Neural crest cell (in vitro differentiated cells): ENCODE measurements at places on chromosomes 4 and X. TPM values are rescaled to one million over a fixed set of nuclear protein-coding genes. Genes with fewer than 3 reads are reported as not detected.

Gene RAB33B
- 6.5 and 7.0 TPM in 2 replicates for total RNA-seq

DNA sequence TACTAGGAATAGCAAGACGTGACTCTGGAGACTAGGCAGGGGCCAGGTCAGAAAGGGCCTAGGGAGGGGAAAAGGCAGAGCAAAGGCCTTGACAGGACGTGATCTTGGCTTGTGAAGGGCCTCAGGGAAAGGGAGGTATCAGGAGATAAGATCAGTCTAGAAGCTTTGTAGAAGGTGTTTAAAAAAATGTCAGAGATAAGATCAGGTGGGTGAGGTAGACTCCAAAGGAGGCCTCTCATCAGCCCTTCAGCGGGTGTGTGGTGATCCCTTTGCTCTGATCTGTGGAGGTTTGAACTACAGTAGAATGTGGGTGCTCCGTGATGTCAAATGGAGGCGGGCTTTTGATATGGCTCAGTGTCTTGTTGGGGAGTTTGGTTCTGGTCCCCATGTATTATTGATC, 78.8 kb upstream of the PRPS1 start:
- H3K27me3 ChIP-seq, result no peaks in the 10 kb centered on the region
- no peak for DNase-seq
- H3K36me3 ChIP-seq, result no peaks in the 10 kb centered on the region

DNA sequence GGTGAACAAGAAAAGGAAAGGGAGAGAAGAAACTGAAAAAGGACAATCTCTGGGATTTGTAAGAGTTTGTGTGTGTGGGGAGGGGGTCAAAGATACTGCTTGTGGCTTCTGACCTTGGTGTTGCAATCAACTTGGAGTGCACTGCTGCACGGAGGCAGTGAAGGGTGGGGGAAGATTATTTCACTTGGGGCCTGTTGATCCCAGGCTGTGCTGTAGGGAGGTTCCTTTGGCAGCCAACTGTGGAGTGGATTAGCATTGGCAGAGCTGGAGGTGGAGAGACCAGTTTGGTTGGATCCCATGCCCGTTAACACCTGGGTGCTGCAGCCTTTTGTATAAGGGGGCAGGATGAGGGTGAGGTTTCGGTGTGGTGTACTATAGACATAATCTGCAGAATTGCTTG, 38.2 kb downstream of the AFF1 start:
- no peaks in the 10 kb centered on the region for H3K27me3 ChIP-seq
- no peak for DNase-seq
- H3K4me1 ChIP-seq, result peaks cover 9% of the 10 kb centered on the region
- no peaks in the 10 kb centered on the region for H3K36me3 ChIP-seq
- H3K27ac ChIP-seq, result no peak overlapping the region
- no peak overlapping the region for H3K4me3 ChIP-seq

Gene SHROOM3
- 36.4 and 40.1 TPM in 2 replicates for total RNA-seq

- peaks cover 3% of the 10 kb centered on the region for H3K27me3 ChIP-seq
- H3K4me1 ChIP-seq, result peaks cover 8% of the 10 kb centered on the region
- no peaks in the 10 kb centered on the region for H3K36me3 ChIP-seq
- H3K4me3 ChIP-seq, result peak overlapping the region; percentile 87
Measured at GRCh38 chrX:19372170-19372546, 28.4 kb downstream of the PDHA1 start.

Gene MMRN1
- 10.7 and 11.7 TPM in 2 replicates for total RNA-seq

DNA sequence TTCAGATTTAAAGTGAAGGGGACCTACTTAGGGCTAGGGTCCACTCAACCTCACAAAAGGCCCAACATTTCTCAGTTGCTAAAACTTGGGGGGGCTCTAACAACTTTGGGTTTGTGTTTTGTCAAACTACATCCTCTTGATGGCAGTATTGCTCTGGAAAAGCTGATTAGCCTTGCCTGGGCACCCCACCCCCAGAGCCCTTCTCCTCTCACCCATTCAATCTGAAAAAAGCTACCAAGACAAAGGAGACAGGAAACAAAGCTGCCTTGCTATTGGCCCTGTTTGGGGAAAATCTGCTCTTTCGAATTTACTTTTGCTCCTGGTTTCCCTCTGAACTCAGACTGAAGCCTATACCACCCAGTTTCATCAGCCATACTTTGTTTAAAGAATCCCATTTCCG, 195.2 kb upstream of the STK26 start:
- DNase-seq, result no peak
- peaks cover 19% of the 10 kb centered on the region for H3K36me3 ChIP-seq
- peak overlapping the region; percentile 73 for H3K4me3 ChIP-seq
- H3K4me1 ChIP-seq, result peaks cover 26% of the 10 kb centered on the region
- no peaks in the 10 kb centered on the region for H3K27me3 ChIP-seq

Gene EREG
- total RNA-seq, result not detected in 2 replicates

Gene JCHAIN
- total RNA-seq, result not detected in 2 replicates

Gene SEPTIN11
- total RNA-seq, result 187 and 192 TPM in 2 replicates

Gene TRPC5OS
- total RNA-seq, result not detected in 2 replicates

Gene MAGEC1
- total RNA-seq, result not detected in 2 replicates

Gene RAB33A
- total RNA-seq, result 16.7 and 18.5 TPM in 2 replicates

DNA sequence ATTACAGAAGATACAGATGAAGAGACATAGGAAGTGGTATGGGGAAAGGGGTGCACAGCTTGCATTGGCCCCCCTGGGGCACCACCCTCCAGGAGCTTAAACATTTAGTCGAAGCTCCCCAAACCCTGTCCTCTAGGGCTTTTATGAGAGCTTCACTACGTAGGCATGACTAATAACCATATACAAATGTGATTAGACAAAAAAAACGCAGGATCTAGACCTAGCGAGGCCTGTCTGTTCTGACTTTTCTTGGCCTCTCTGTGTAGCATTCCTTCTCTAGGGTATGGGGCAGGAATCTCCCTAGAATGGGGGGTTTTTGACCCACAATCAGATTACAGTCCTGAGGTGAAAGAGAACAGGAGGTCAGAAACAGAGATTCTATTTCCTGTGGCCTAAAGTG, 293.7 kb upstream of the GALNTL6 start:
- no peaks in the 10 kb centered on the region for H3K36me3 ChIP-seq
- no peaks in the 10 kb centered on the region for H3K27me3 ChIP-seq
- H3K27ac ChIP-seq, result no peak overlapping the region
- no peaks in the 10 kb centered on the region for H3K4me1 ChIP-seq

Gene SAGE1
- total RNA-seq, result not detected in 2 replicates

Gene SPATA4
- 0.44 TPM in 1 of 2 replicates, not detected in the other for total RNA-seq

DNA sequence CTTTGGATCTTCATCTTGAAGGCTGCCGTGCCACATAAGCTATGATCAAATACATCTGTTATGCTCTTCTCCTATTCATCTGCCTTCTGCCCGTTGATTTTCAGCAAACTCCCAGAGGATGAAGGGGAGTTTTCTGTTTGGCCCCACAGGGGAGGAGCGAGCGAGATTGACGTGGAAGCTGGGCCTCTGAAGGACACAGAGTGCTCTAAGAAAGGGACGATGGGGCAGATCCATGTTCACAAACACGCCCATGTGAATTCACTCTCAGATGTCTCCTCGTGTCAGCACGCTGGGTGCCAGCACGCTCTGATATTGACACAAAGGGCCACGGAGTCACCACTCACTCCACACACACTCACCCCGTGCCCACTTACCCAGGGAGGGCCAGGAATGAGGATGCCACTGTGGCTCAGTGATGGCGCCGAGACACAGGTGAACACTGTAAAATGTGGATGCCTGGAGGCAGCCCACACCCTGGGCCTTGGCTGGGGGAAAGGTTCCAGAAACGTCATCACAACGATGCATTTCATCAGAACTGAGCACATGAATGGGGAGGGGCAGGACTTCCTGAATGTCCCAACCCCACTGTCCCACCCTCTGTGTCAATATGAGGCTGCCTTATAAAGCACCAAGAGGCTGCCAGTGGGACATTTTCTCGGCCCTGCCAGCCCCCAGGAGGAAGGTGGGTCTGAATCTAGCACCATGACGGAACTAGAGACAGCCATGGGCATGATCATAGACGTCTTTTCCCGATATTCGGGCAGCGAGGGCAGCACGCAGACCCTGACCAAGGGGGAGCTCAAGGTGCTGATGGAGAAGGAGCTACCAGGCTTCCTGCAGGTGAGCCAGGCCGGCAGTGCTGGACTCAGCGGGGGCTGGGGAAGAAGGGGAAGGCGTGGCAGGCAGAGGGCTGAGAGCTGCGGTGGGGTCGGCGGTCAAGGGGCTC, at the start of gene S100P:
S100P (plus strand) TSS at position 648 of the 946 bp plus-strand sequence; CDS start at position 703, 55 bp downstream.
- DNase-seq, result no peak
- H3K36me3 ChIP-seq, result peaks cover 4% of the 10 kb centered on the region
- H3K4me1 ChIP-seq, result peaks cover 33% of the 10 kb centered on the region
- no peaks in the 10 kb centered on the region for H3K27me3 ChIP-seq
- H3K27ac ChIP-seq, result peak within 1 kb of the TSS; percentile 87

GRCh38 chr4:165136529-165136928, 23.9 kb upstream of the TMEM192 start:
- H3K4me1 ChIP-seq, result no peaks in the 10 kb centered on the region
- H3K27me3 ChIP-seq, result no peaks in the 10 kb centered on the region
- H3K27ac ChIP-seq, result no peak overlapping the region
- no peak for DNase-seq

Gene SPANXN3
- total RNA-seq, result not detected in 2 replicates

DNA sequence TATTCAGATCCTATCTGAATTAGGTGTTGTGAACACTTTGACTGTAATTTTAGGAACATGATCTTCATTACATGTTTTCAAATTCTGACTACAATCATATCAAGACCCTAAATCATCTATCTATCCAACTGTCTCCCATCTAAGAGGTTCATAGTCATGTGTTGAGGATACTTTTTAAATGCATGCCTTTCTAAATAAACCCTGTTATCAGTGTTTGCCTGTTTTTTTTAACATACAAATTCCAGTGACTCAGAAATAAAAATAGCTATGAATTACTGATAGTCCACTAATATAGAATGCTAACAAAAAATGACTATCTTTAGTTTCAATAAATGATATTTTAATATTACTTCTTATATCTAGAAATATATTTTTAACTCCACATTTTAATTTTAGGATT, 8.0 kb downstream of the RAB28 start:
- H3K36me3 ChIP-seq, result peaks cover 3% of the 10 kb centered on the region
- H3K4me3 ChIP-seq, result no peak overlapping the region
- peaks cover 6% of the 10 kb centered on the region for H3K4me1 ChIP-seq
- DNase-seq, result no peak
- no peak overlapping the region for H3K27ac ChIP-seq

Gene C4orf50
- total RNA-seq, result 0.02 TPM in 2 replicates

GRCh38 chrX:133440081-133440796, 24.9 kb upstream of the GPC4 start:
- DNase-seq, result no peak
- no peaks in the 10 kb centered on the region for H3K36me3 ChIP-seq
- no peak overlapping the region for H3K27ac ChIP-seq
- H3K4me1 ChIP-seq, result peaks cover 52% of the 10 kb centered on the region
- H3K4me3 ChIP-seq, result no peak overlapping the region
- H3K27me3 ChIP-seq, result no peaks in the 10 kb centered on the region

- no peak overlapping the region for H3K4me3 ChIP-seq
- DNase-seq, result no peak
- H3K27ac ChIP-seq, result no peak overlapping the region
- H3K36me3 ChIP-seq, result no peaks in the 10 kb centered on the region
- peaks cover 4% of the 10 kb centered on the region for H3K4me1 ChIP-seq
- H3K27me3 ChIP-seq, result no peaks in the 10 kb centered on the region
Measured at GRCh38 chrX:46793386-46794143, 34.6 kb upstream of the SLC9A7 start.

Gene ADGRA3
- total RNA-seq, result 73.8 and 76.0 TPM in 2 replicates

Gene GPM6B
- 119 and 129 TPM in 2 replicates for total RNA-seq

- no peak overlapping the region for H3K27ac ChIP-seq
- no peak overlapping the region for H3K4me3 ChIP-seq
- peaks cover 24% of the 10 kb centered on the region for H3K4me1 ChIP-seq
- H3K27me3 ChIP-seq, result no peaks in the 10 kb centered on the region
Measured at GRCh38 chr4:13367244-13367643, 116.9 kb downstream of the RAB28 start.

GRCh38 chr4:102725229-102725628, 35.5 kb downstream of the MANBA start:
- no peak overlapping the region for H3K4me3 ChIP-seq
- DNase-seq, result no peak
- H3K36me3 ChIP-seq, result peaks cover 13% of the 10 kb centered on the region
- H3K4me1 ChIP-seq, result no peaks in the 10 kb centered on the region

DNA sequence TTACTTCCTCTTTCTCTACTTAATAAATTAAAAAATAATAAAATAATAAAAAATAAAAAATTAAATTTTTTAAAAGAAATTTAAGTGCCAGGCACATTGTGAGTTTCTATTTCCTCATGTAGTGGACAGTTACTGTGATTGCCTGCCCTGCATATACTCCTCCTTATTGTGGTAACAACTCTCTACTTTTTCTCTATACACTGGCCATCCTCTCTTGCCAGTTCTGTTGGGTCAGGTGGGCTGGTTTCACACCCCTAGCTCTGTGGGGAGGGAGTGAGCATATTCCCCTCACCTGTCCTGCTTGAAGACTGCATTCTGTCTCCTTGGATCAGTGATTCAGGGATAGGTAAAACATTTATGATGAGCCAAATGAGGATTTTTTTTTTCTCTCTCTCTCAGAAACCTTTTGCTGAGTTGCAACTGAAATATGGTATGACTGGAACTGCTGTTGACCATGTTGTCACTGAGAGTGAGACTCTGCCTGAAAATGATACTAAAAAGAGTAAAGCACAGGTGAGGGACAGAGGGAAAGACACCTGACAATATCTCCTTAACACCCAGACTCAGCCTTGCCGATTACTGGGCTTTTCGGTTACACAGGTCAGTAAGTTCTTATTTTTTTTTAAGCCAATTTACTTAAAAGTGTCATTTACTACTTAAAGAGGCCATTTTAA, 37.2 kb downstream of the CXXC4 start:
- H3K27ac ChIP-seq, result no peak overlapping the region
- H3K27me3 ChIP-seq, result no peaks in the 10 kb centered on the region
- no peaks in the 10 kb centered on the region for H3K4me1 ChIP-seq
- no peaks in the 10 kb centered on the region for H3K36me3 ChIP-seq
- DNase-seq, result no peak

DNA sequence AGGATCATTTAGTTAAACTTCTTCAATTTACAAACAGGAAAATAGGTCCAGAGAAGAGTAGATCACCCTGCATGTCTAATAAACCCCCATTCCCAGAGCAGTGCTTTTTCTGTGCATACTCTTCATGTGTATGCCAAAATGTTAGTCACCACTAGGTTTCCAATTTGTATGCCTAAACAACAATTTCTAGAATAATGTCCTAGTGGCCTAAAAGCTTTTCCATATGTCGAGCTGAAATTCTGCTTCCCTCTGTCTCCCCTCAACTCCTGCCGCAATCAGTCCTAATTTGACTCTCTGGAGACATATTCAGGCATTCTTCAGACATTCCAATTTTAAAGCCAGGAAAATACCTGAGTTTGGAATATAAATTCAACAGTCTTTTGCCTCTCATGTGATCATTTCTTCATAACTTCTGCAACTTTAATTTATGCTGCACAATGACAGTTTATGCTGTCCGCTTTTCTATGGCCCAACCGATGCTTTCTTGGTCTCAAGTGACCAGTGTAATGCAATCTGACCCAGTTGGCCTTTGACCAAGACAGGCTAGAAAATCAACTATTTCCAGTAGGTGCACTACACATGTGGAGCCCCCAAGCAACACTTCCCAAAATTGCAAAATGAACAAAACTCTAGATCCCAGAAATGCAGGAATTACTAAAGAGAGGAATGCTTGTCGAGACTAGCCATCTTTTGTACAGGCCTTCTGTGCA, 122.9 kb upstream of the FMR1 start:
- no peaks in the 10 kb centered on the region for H3K27me3 ChIP-seq
- DNase-seq, result no peak
- no peak overlapping the region for H3K27ac ChIP-seq

GRCh38 chr4:38223306-38223705, 263.1 kb downstream of the PTTG2 start:
- no peak overlapping the region for H3K4me3 ChIP-seq
- H3K4me1 ChIP-seq, result peaks cover 28% of the 10 kb centered on the region
- DNase-seq, result no peak
